Activated naive CD8-positive, alpha-beta T cell treated with anti-CD3 and anti-CD28 coated beads, Interleukin-2, amount 50 U/mL, for 24 hours (primary cell): ENCODE measurements at places on chromosomes 16 and 17.

- no peak for DNase-seq
- peaks cover 43% of the 10 kb centered on the region for H3K36me3 ChIP-seq
- H3K27me3 ChIP-seq, result no peaks in the 10 kb centered on the region
- H3K4me3 ChIP-seq, result no peak overlapping the region
- H3K27ac ChIP-seq, result no peak overlapping the region
- peaks cover 3% of the 10 kb centered on the region for H3K4me1 ChIP-seq
These were observed 153.9 kb upstream of the C17orf78 start for GRCh38 chr17:37221865-37222264.

GRCh38 chr17:10370016-10370608, 2.7 kb downstream of the MYH13 start:
- no peaks in the 10 kb centered on the region for H3K36me3 ChIP-seq
- no peak overlapping the region for H3K27ac ChIP-seq
- H3K4me3 ChIP-seq, result no peak overlapping the region
- no peaks in the 10 kb centered on the region for H3K4me1 ChIP-seq

GRCh38 chr16:73321853-73322252, 273.9 kb upstream of the ZFHX3 start:
- H3K4me1 ChIP-seq, result no peaks in the 10 kb centered on the region
- no peak overlapping the region for H3K27ac ChIP-seq
- H3K36me3 ChIP-seq, result no peaks in the 10 kb centered on the region
- H3K27me3 ChIP-seq, result no peaks in the 10 kb centered on the region
- no peak overlapping the region for H3K4me3 ChIP-seq

DNA sequence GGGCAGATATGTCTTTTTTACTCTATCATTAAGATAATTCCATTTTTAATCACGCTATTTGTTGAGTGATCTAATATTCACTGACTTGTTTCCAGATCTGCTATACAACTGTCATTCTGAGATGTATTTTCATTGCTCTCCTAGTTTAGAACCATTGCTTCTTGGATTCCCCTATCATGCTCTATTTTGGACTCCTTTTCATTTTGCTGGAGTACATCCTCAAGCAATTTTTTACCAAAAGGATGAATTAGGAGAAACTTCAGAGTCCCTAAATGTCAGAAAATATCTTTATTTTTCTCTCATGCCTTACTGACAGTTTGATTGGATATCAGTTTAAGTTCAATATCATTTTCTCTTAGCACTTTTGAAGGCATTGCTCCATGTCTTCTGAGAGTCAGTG, 9.8 kb downstream of the MT4 start:
- peaks cover 3% of the 10 kb centered on the region for H3K4me1 ChIP-seq
- H3K27me3 ChIP-seq, result no peaks in the 10 kb centered on the region
- no peak for DNase-seq
- H3K27ac ChIP-seq, result no peak overlapping the region

GRCh38 chr17:63295839-63296590, 150.1 kb downstream of the CYB561 start:
- H3K4me3 ChIP-seq, result no peak overlapping the region
- no peaks in the 10 kb centered on the region for H3K27me3 ChIP-seq
- H3K36me3 ChIP-seq, result peaks cover 10% of the 10 kb centered on the region
- peaks cover 12% of the 10 kb centered on the region for H3K4me1 ChIP-seq
- H3K27ac ChIP-seq, result no peak overlapping the region

- no peaks in the 10 kb centered on the region for H3K36me3 ChIP-seq
- H3K4me1 ChIP-seq, result peaks cover 17% of the 10 kb centered on the region
- H3K27ac ChIP-seq, result peak overlapping the region; percentile 59
These were observed 108.5 kb upstream of the RCVRN start for GRCh38 chr17:10013365-10014112.

DNA sequence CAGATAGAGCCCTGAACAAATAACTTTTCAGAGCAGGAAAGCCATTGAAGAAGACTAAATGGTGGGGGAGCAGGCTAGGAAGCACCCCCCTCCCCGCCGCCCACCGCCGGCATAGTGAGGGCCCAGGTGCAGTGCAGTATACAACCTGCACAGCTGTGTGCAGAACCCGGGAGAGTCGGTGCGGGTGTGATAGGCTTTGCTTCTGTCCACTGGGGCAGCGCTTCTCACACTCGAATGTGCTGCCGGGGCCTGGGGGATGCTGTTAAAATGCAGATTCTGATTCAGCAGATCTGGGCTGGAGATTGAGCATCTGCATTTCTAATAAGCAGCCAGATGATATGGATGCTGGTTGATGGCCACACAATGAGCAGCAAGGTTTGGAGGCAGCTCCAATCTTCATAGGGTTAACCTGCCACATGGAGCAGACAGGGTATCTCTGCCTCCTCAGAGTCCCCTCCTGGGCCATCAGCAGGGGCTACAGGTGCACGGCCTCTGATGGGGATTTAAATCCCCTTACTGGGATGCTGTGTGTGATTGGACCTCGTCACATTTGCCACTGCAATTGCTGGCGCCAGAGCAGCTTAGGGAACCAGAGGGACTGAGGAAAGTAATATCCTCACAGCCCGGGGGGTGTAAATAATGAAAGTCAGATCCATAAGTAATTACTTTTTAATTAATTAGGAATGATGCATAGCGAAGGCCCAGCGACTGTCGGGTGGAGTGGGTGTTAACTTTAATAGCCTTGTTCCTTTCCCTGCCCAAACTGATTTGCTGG, 172.0 kb upstream of the RPL38 start:
- H3K27me3 ChIP-seq, result peaks cover 6% of the 10 kb centered on the region
- H3K4me3 ChIP-seq, result no peak overlapping the region
- H3K4me1 ChIP-seq, result no peaks in the 10 kb centered on the region

DNA sequence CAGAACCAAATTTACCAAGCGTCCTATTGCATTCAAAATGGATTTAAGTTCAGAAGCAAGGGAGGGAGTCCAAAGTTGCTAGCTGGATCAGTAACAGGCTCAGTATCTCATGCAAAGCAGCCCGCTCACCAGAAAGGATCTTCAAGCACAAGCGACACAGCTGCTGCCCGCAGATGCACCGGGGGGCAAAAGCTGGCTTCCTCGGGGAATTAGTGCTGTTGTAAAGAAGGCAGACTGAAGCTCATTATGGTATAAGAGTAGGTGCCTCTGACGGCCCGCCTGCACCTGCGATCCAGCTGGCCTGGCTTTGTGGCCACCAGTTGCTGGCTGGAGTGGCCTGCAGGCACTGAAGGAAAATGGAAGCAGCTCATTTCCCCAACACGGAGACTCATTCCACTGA, 128.4 kb upstream of the RCVRN start:
- no peak for DNase-seq
- no peak overlapping the region for H3K27ac ChIP-seq
- H3K4me1 ChIP-seq, result no peaks in the 10 kb centered on the region
- H3K27me3 ChIP-seq, result no peaks in the 10 kb centered on the region

DNA sequence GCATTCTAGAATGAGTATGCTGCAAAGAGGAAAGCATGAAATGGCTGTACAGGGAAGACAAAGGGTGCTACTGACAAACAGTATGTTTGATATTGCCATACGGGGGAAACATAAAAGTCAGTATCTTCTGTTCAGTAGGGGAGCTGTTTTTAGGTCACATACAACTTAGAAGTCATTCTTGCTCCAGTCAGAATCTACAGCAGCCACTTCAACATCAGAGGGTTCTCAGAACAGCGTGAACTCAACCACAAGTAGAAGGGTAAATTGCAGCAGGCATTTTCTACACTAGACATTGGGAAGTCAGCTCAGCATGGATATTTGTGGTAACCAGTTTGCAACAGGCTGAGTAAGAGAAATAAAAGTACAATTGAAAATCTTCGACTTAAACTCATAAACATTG, 1241.8 kb upstream of the GOT2 start:
- H3K27me3 ChIP-seq, result no peaks in the 10 kb centered on the region
- H3K27ac ChIP-seq, result no peak overlapping the region
- no peaks in the 10 kb centered on the region for H3K4me1 ChIP-seq
- H3K36me3 ChIP-seq, result no peaks in the 10 kb centered on the region

DNA sequence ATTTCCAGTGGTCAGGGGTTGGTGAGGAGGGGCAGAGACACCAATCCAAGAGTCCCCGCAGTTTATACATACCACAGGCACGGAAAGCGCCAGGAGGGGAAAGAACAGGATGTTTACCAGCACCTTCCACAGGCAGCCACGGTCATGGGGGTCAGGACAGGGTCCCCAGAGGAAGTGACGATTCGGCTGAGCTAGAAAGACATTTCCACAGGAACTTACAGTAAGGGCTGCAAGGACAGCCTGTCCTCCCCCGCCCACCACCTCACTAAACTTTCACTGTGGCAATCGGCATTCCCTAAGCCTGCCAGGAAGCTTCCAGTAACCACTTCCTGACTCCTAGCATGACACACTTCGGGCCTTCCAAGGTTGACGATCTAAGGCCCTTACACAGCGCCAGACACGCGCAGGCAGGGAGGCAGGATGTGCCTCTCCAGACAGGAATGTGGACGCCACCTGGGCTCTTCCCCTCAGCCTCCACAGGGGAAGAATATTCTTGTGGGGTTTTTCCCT, 1.2 kb upstream of the MT2A start:
- DNase-seq, result peak; percentile 35
- H3K4me3 ChIP-seq, result no peak overlapping the region
- peaks cover 52% of the 10 kb centered on the region for H3K4me1 ChIP-seq

GRCh38 chr16:17229766-17230165, 241.0 kb downstream of the XYLT1 start:
- no peak overlapping the region for H3K4me3 ChIP-seq
- H3K27me3 ChIP-seq, result no peaks in the 10 kb centered on the region
- H3K4me1 ChIP-seq, result peaks cover 12% of the 10 kb centered on the region
- H3K36me3 ChIP-seq, result no peaks in the 10 kb centered on the region

DNA sequence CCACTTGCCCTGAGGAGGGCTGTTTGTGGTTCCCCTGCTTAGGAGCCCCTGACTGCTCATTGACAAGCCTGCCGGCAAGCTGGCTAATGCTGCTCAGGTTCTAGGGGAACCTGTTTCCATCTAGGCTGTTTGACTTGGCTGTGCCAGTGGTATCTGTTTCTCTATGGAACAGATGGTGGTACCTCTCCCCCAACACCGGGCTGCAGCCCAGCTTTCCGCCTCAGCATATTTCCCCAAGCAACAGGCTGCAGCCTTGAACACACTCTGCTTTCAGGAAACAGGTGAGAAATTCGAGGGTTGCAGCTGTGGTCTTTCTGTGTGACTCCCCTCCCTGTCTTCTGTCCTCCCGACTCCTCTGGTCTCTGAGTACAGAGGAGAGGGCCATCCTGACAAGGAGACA, 132.3 kb downstream of the TMEM132E start:
- no peak for DNase-seq
- no peak overlapping the region for H3K4me3 ChIP-seq
- peaks cover 7% of the 10 kb centered on the region for H3K27me3 ChIP-seq
- H3K36me3 ChIP-seq, result no peaks in the 10 kb centered on the region

DNA sequence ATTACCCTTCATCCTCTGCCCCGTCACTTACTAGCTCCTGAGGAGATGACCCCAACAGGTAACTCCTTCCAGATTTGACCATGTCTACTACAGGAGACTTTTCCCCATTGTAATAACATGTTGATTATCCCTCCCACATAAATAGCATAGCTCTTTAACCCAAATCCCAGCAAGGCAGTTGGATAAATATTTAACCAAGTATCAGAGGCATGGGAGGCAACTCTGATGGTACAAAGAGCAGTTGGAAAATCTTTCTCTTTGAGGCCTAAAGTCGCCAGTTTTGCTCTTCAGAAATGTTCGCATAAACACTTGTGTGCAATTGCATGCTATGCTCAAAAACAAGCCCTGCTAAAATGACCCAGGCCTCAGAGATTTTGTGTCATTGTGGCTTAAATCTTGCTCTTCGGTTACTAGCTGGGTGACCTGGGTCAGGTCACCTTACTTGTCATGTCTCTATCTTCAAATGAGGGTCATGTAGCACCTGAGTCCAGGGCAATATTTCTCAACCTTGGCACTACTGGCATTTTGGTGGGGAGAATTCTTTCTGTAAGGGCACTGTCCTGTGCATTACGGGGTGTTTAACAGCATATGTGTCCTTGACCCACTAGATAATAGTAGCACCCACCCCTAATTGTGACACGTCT, 48.8 kb downstream of the HSD17B2 start:
- H3K27ac ChIP-seq, result no peak overlapping the region
- no peaks in the 10 kb centered on the region for H3K36me3 ChIP-seq
- DNase-seq, result no peak
- peaks cover 21% of the 10 kb centered on the region for H3K27me3 ChIP-seq
- peaks cover 6% of the 10 kb centered on the region for H3K4me1 ChIP-seq
- no peak overlapping the region for H3K4me3 ChIP-seq

DNA sequence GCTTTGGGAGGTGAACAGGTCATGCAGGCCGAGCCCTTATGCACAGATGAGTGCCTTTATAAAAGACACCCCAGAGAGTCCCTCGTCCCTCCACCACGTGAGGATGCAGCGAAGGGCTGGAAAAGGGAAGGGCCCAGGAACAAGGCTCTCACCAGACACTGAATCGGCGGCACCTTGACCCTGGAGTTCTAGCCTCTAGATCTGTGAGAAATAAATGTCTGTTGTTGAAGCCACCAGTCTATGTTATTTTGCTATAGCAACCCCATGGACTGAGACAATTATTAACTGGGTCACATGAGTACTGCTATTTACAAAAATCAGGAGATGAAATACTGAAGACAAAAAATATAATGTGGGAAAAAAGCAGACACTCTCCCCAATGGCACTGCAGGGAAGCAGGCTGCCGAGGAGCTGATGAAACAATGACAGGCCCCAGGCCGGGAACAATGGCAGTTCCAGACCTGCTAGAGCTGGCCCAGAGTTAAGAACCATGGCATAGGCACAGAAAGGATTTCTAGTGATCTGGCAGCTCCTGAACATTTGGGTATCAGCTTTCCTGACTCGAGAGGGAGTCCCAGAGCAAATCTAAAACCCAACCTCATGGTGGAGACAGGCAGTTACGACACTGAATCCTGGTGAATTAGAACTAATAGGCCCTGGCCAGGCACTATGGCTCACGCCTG, 17.8 kb upstream of the GGA2 start:
- DNase-seq, result no peak
- no peaks in the 10 kb centered on the region for H3K4me1 ChIP-seq
- H3K27me3 ChIP-seq, result no peaks in the 10 kb centered on the region

- no peaks in the 10 kb centered on the region for H3K4me1 ChIP-seq
- no peaks in the 10 kb centered on the region for H3K36me3 ChIP-seq
- DNase-seq, result peak; percentile 85
- peaks cover 11% of the 10 kb centered on the region for H3K27me3 ChIP-seq
- H3K27ac ChIP-seq, result no peak overlapping the region
These were observed 23.2 kb downstream of the TMEM92 start for GRCh38 chr17:50297407-50297865.

GRCh38 chr17:77245162-77245926, 104.6 kb downstream of the SEC14L1 start:
- no peak overlapping the region for H3K4me3 ChIP-seq
- H3K27ac ChIP-seq, result no peak overlapping the region
- H3K4me1 ChIP-seq, result peaks cover 7% of the 10 kb centered on the region
- DNase-seq, result no peak
